ENCODE measurements at places on chromosomes 5 and 9.

DNA sequence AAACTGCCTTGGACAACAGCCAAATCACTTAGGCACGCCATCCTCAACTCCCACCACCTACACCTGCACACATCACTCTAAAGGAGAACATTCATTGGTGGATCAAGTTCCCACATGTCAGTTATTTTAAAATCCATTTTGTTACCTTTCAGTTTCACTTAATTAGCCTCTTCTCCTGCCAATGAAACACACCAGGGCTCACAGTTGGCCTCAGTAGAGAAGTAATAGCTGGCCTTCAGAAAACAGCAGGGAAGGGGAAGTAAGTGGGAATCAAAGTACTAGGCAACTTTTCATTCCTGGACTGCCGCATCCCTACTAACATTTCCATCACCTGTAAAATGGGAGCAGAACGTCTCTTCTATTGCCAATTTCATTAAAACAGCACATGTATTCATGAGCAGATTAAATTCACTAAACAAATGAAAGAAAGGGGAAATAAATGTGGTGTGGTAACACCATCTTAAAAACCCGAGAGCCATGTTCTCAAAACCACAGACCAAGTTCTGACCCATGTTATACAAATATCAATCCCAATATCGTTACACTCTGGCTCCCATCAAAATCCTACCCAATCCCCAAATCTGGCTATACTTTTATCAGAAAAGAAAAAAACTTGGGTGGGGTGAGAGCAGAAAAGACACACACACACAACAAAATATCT lies 1.7 kb downstream of the SIL1 start:
- DNase-seq = no peak
- H3K4me1 ChIP-seq = peaks cover 7% of the 10 kb centered on the region
- peak overlapping the region; percentile 81 for H3K4me3 ChIP-seq
- H3K36me3 ChIP-seq = no peaks in the 10 kb centered on the region

GRCh38 chr9:97803167-97804058 lies 49.6 kb upstream of the FOXE1 start:
- peaks cover 19% of the 10 kb centered on the region for H3K4me1 ChIP-seq
- no peaks in the 10 kb centered on the region for H3K27me3 ChIP-seq
- no peaks in the 10 kb centered on the region for H3K36me3 ChIP-seq
- peak overlapping the region; percentile 62 for H3K27ac ChIP-seq
- peak; percentile 28 for DNase-seq
- H3K4me3 ChIP-seq = peak overlapping the region; percentile 43

GRCh38 chr5:153938191-153938842 lies 100.4 kb downstream of the FAM114A2 start:
- no peak for DNase-seq
- H3K27ac ChIP-seq = no peak overlapping the region
- H3K27me3 ChIP-seq = no peaks in the 10 kb centered on the region
- no peaks in the 10 kb centered on the region for H3K4me1 ChIP-seq
- no peaks in the 10 kb centered on the region for H3K36me3 ChIP-seq

DNA sequence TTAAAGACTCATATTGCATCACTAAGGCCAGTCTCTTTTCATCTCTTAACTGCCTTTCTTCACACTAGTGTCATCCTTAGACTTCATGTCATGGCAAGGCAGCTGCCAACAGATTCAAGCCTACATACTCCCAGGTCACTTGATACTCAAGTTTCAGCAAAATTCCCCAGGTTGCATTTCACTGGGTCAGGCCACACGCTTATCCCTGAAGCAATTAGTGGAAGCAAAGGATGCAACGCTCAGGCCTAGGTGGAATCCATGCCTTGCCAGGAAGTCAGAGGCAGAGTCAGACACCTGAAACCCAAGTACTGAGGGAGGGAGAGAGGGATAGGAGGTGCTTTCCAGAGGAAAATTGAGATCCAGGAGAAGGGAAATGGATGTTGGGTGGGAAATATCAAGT lies 28.9 kb downstream of the YIPF5 start:
- no peaks in the 10 kb centered on the region for H3K36me3 ChIP-seq
- H3K27ac ChIP-seq = no peak overlapping the region
- peaks cover 9% of the 10 kb centered on the region for H3K27me3 ChIP-seq
- H3K4me1 ChIP-seq = no peaks in the 10 kb centered on the region
- H3K4me3 ChIP-seq = no peak overlapping the region
- no peak for DNase-seq

DNA sequence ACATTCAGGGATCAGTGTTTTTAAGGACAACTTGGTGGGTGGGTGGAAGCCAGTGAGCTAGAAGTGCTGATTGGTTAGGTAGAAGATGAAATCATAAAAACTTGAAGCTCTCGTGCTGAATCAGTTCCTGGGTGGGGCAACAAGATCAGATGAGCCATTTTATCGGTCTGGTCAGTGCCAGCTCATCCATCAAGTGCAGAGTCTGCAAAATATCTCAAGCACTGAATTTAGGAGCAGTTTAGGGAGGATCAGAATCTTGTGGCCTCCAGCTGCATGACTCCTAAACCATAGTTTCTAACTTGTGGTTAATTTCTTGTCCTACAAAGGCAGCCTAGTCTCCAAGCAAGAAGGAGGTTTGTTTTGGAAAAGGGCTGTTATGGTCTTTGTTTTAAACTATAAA lies 166.4 kb downstream of the FAM170A start:
- no peaks in the 10 kb centered on the region for H3K4me1 ChIP-seq
- DNase-seq = no peak
- no peaks in the 10 kb centered on the region for H3K27me3 ChIP-seq
- no peak overlapping the region for H3K4me3 ChIP-seq
- no peak overlapping the region for H3K27ac ChIP-seq

GRCh38 chr5:104598285-104598684 lies 1035.7 kb upstream of the NUDT12 start:
- H3K4me3 ChIP-seq = no peak overlapping the region
- no peak for DNase-seq
- no peak overlapping the region for H3K27ac ChIP-seq
- H3K4me1 ChIP-seq = no peaks in the 10 kb centered on the region
- no peaks in the 10 kb centered on the region for H3K36me3 ChIP-seq
- H3K27me3 ChIP-seq = no peaks in the 10 kb centered on the region

DNA sequence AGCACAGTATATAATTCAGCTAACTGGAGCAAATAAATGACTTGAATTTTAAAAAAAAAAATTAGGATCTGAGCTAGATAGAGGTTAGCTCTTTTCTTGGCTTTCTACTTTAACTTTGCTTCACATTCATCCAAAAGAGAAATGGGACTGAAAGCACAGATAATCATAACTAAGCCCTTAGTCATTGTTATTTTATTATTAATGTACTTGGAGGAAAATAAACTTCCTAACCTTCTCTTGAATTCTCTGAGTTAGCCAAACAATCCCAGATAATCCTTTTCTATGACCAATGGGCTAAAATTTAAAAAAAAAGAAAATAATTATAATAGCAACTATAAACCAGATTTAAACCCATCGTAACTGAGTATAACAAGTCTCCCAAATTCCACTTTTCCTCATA lies 57.6 kb upstream of the RASA1 start:
- peaks cover 13% of the 10 kb centered on the region for H3K4me1 ChIP-seq
- H3K27ac ChIP-seq = no peak overlapping the region
- H3K27me3 ChIP-seq = no peaks in the 10 kb centered on the region
- no peaks in the 10 kb centered on the region for H3K36me3 ChIP-seq

DNA sequence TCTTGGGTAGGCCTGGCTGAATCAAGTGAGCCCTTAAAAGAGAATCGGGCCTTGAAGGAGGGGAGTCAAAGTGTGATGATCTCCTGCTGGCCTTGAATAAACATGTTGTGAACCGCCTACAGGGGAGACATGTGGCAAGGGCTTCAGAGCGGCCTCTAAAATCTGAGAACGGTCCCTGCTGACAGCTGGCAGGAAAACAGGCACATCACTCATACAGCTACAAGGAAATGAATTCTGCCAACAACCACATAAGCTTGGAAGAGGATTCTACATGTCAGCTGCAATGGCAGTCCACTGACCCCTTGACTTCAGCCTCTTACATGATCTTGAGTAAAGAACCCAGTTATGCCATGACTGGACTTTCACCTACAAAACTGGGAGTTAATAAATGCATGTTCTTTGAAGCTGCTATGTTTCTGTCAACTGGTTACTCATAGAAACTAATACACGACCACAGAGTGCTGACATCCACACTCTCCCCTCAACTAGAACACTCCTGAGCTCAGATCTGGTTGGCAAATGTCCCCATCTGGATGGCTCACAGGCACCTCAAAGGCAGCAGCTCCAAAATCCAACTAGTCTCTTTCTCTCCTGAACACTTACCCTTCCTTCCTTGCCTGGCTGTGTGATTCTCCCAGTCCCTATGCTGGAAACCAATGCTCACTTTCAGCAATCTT lies 333.1 kb downstream of the ASTN2 start:
- no peaks in the 10 kb centered on the region for H3K4me1 ChIP-seq
- no peaks in the 10 kb centered on the region for H3K27me3 ChIP-seq
- H3K36me3 ChIP-seq = no peaks in the 10 kb centered on the region
- H3K27ac ChIP-seq = no peak overlapping the region
- DNase-seq = no peak

DNA sequence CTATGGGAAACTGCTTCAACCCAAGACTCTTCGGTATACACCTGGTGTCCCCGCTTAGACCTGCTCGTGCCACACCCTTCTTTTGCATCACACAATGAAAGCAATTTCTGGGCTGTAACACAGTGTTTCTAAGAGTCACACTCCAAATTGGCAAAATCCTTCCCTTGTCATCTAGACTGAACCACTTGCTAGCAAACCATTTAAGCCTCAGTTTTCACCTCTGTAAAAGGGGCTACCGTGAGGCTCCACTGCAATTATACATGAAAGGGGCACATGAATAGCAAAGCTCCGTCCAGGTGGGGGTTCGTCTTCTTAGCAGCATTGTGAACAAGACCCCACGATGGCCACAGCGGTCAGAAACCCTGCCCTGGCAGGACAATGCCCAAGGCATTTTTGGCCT lies 166.8 kb downstream of the PAX5 start:
- no peak overlapping the region for H3K4me3 ChIP-seq
- DNase-seq = no peak
- H3K27me3 ChIP-seq = peaks cover 12% of the 10 kb centered on the region
- no peak overlapping the region for H3K27ac ChIP-seq
- no peaks in the 10 kb centered on the region for H3K36me3 ChIP-seq

DNA sequence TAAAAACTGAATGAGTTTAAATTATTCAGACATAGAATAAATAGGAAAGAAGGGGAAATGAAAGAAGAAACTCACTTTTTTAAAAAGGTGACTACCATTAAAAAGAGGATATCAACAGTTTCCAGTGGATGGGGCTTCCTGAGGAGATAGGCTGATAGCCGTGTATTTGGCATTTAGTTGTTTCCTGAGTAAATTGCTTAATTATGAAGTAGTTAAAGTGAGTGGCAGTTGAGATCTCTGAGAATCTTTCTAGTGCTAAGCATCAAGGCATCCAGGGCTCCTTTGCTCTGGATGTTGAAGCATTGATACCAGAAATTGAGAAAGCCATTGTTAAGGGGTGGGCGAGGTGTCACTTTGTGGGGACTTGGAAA lies 2.7 kb downstream of the TNFAIP8 start:
- no peaks in the 10 kb centered on the region for H3K4me1 ChIP-seq
- no peaks in the 10 kb centered on the region for H3K36me3 ChIP-seq
- no peaks in the 10 kb centered on the region for H3K27me3 ChIP-seq
- DNase-seq = no peak

GRCh38 chr5:123089914-123090660 lies 1.0 kb downstream of the PRDM6 start:
- H3K27me3 ChIP-seq = no peaks in the 10 kb centered on the region
- H3K36me3 ChIP-seq = no peaks in the 10 kb centered on the region
- no peaks in the 10 kb centered on the region for H3K4me1 ChIP-seq
- DNase-seq = no peak
- H3K27ac ChIP-seq = no peak overlapping the region
- no peak overlapping the region for H3K4me3 ChIP-seq

GRCh38 chr5:124021066-124021641 lies 509.2 kb downstream of the CSNK1G3 start:
- no peaks in the 10 kb centered on the region for H3K27me3 ChIP-seq
- no peak overlapping the region for H3K27ac ChIP-seq
- H3K36me3 ChIP-seq = no peaks in the 10 kb centered on the region
- DNase-seq = no peak

DNA sequence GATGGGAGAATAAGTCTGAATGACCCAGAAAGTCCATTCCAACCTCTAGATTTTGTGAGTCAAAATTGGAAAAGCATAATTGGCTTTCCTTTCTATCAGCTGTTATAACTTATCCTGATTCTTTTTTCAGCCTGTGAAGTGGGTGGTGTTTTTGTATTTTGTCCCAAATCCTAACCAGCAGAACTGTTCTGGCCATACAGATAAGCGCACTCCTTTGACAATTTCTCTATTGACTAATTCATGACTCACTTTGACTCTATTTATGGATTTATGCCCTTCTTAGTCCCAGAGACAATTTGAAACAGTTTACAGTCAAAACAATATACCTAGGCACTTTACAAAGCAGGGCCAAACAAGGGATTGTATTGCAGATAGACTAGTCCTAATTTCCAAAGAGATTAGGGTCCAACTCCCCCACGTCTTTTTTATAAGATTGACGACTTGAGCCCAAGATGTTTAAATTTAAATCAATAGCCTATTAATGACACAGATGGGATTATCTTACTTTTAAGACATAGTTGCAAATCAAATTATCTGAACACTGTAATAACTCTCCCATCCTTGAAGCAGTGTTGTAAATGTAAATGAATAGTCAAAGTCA lies 301.7 kb upstream of the SEMA6A start:
- no peaks in the 10 kb centered on the region for H3K4me1 ChIP-seq
- no peaks in the 10 kb centered on the region for H3K36me3 ChIP-seq
- no peak for DNase-seq
- no peak overlapping the region for H3K4me3 ChIP-seq
- no peaks in the 10 kb centered on the region for H3K27me3 ChIP-seq

GRCh38 chr9:129504404-129504803 lies 116.5 kb downstream of the C9orf50 start:
- peaks cover 4% of the 10 kb centered on the region for H3K36me3 ChIP-seq
- no peak overlapping the region for H3K4me3 ChIP-seq
- H3K27ac ChIP-seq = peak overlapping the region; percentile 100
- no peaks in the 10 kb centered on the region for H3K27me3 ChIP-seq
- no peak for DNase-seq

DNA sequence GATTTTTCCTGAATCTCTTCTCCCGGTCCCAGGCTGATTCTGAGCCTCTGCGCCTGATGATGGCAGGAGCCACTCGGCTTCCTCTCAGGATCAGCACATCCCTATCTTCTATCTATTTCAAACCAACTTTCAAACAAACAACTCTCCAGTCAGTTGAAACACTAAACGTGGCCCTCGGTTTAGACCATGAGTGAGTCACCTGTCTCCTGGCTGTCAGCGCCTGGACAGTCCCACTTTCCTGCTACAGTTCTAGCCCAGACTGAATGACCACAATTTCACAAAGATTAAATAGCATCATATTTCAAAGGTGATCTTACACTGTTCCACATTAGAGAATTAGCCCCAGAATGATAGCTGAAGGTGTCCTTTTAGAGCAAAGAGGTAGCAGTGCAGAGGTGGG lies 6.2 kb downstream of the SLC6A19 start:
- H3K4me3 ChIP-seq = no peak overlapping the region
- no peak for DNase-seq
- H3K27ac ChIP-seq = no peak overlapping the region
- H3K27me3 ChIP-seq = no peaks in the 10 kb centered on the region

Measured in HCT116 (cell line).